ENCODE measurements at places on chromosomes 2 and 18.

DNA sequence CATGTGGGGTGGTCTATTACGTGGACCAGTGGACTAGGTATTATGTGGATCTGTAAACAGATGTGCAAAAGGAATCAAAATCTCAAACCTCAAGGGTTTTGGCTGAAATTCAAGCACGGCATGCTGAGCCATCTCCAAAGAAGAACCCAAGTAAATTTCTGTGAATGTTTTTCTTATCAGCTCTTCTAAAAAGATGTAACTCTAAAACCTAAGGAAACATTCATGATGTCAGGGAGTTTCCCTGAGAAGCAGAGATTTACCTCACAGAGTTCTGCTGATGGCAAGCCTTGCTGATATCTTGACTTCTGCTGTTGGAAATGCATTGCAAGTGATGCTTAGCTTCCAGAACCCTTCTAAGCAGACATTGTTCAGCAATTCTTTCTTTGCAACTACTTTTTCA is 21.6 kb downstream of the DSG4 start:
- no peak for DNase-seq

GRCh38 chr2:30454571-30454970 is 7.5 kb downstream of the LCLAT1 start:
- DNase-seq, result no peak

GRCh38 chr2:181116261-181116660 is 135.9 kb downstream of the UBE2E3 start:
- DNase-seq, result no peak

GRCh38 chr2:221444106-221444505 is 128.0 kb downstream of the EPHA4 start:
- DNase-seq, result no peak

- DNase-seq, result no peak
These were observed 3.0 kb upstream of the ASB1 start for GRCh38 chr2:238423561-238424312.

GRCh38 chr2:12070581-12070980 is 324.1 kb downstream of the LPIN1 start:
- DNase-seq, result no peak

- DNase-seq, result peak; percentile 31
These were observed 52.3 kb downstream of the EHD3 start for GRCh38 chr2:31286230-31286629.

GRCh38 chr2:108612153-108612513 is 77.9 kb downstream of the LIMS1 start:
- DNase-seq, result peak; percentile 82

DNA sequence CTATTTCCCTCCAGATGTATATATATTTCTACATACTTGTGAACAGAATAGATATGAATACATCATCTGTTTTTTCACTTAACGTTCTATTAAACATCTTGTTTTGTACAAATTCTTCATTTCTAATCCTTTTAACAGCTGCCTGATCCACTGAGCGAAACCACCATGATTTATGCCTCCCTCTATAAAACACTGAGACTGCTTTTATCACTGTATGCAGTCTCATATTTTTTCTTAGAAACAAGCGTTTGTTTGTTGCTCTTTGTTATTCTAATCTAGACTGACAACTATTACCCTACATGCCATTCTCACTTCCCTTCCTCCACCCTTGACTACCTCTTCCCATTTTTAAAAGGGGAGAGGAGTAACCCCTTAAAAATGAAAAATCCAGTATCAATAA is 88.2 kb downstream of the DTNB start:
- no peak for DNase-seq

DNA sequence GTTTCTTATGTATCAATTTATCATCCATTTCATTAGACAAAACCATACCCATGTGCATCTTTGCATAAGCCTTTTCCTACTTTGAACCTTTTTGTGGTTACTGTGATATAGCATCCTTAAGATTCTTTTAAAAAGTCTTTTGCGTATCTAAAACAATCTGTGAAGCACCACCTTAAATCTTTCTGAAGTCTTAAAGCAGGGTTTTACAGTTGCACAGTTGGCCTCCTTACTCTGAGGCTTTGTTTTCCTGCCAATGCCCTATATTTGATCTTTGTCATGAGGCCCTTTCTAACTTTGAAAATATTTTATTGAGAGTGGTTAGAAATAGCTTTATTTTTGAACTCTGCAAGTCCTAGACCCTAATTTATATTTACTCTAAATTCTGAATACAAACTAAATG is 163.4 kb upstream of the MAP3K20 start:
- DNase-seq, result no peak

GRCh38 chr2:107669335-107669734 is 157.4 kb upstream of the RGPD4 start:
- no peak for DNase-seq

GRCh38 chr18:48842259-48843061 is 108.3 kb downstream of the SMAD7 start:
- DNase-seq, result peak; percentile 27

- DNase-seq, result no peak
These were observed 69.3 kb downstream of the NPAS2 start for GRCh38 chr2:100889286-100889685.

DNA sequence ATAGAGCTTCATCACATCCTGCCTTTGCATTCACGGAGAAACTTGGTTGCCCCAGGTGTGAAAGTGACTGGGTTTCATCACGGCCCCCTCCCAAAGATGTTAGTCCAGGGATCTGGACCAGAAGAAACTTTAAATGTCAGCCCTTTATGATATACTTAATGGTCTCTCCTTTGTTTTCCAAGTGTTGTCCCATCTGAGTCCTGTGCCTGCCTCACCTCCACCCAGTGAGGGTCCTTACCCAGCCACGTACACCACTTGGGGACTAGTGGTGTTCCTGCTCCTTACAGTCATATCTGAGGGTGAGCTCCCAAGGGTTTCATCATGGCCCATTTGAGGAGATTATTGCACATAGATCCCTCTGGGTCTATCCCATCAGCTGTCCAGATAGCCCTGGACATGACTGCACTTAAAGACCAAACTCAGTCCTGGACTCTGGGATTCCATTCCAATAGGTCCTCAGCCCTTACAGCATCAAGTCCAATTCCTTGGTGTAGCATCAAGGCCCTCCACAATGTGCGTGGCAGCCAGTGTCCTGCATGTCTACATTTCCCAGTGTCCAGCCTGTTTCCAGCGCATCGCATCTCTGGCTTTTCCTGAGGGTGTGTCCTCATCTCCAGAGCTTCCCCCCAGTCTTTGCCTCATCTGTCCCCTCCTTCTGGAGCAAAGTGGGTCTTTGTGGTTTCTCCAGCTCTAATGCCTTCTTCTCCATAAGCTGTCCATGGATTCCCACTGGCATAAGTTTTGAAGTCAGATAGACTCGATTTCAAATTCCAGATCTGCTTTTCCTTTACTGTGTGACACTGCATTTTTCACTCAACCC is 351.6 kb downstream of the MYCN start:
- no peak for DNase-seq

DNA sequence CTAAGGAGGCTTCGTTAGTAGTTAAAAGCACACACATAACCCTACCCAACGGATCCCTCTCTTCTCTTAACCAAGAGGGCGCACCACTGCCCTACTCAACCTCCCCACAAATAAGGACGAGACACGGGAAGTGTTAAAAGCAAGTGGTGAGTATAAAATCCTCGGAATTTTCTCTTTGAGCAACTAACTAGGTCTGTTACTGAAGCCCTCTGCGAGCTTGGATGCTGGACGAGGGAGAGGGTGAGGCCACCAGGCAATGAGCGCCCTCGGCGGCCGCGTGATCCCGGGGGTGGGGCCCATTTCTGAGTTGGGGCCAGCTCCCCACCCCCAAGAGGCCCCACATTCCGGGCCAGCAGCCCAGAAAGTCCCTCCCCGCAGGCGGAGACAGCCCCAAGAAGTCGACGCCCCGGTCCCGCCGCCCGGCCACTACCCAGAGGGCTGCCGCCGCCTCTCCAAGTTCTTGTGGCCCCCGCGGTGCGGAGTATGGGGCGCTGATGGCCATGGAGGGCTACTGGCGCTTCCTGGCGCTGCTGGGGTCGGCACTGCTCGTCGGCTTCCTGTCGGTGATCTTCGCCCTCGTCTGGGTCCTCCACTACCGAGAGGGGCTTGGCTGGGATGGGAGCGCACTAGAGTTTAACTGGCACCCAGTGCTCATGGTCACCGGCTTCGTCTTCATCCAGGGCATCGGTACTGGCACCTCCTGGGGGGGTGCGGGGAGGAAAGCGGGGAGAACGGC is at the start of gene CYBRD1:
TSS of gene CYBRD1 (plus strand) at position 423 of the 736 bp plus-strand sequence. CDS start at position 495, 72 bp downstream.
- no peak for DNase-seq

DNA sequence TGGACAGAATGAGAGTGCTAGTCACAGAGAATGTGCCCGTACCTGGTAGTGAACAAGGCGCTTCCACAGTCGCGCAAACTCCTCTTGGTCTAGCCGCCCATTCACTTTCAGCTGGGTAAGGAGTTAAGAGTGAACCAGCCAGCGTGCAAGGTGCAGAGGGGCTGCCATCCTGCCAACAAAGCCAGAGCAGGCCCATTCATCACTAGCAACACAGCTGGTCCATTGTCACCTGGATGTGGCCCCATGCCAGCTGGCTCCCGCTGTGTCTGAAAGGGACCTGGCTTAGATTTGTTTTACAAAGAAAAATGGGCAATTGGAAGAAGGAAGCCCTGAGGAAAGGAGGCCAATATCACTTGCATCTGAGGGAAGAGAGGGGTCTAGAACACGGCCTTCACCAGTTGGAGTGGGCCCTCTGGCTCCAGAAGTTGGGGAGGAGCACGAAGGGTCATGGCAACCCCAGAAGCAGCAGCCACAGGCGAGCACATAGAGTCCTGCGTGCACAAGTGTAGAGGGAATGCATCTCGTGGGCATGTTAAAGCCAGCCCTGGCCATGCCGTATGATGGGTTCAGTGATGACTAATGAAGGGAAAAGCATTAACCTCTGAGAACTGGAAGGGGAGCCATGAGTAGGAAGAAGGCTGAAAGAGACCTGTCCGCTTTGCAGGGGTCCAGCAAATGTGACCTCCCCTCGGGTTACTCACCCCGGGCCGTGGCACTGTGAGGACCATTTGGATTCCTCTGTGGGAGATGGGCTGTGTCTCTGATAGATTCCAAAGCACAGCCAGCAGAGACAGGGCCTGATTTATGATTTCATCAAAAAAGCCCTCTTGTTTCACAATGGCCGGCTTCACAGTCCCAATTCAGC is 70.6 kb downstream of the CAPN13 start:
- DNase-seq, result peak; percentile 69
